ENCODE measurements at places on chromosomes 4 and X.

- DNase-seq = no peak
Measured at GRCh38 chr4:164847967-164848649, 28.9 kb upstream of the APELA start.

DNA sequence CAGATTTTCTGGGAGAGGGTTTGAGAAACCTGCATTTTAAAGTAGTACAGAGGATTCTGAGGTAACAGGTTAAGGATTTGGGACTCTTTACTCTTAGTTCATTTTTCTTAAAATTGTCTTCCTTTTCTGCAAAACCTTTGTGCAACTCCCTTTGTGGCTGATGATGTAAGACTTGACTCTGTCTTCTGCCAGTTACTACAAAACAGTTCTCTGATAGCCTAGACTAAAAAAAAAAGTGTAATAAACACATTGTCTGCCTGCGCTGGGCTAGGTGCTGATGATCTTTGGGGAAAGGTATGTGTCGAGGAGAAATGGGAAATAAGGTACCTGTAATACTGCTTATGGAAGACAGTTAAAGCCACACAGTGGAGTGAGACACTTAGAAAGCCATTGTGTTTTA, 28.7 kb downstream of the IL13RA1 start:
- no peak for DNase-seq

DNA sequence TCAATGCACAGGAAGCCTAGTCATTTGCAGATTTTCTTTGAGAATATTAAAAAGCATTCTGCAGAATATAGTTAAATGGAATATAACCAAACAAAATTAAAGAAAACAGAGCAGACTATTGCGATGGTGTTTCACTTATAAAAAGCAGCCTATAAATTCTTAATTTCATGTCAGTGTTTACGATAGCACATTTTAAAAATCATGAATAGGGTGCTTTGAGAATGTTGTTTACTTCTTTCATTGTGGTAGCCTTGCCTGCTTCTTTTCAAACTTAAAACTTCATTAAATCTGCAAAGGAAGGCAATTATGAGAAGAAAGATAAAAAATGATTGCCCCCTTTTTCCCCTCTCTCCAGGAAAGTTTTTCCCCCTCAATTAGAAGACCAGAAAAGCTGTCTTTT, 748.6 kb downstream of the CCSER1 start:
- no peak for DNase-seq

GRCh38 chr4:109559625-109559982, 442 bp upstream of the MCUB start:
- DNase-seq = peak; percentile 33

- DNase-seq = no peak
Measured at GRCh38 chr4:1206299-1207156, 34.1 kb upstream of the SPON2 start.

GRCh38 chr4:95428291-95429070, 120.3 kb downstream of the UNC5C start:
- no peak for DNase-seq

DNA sequence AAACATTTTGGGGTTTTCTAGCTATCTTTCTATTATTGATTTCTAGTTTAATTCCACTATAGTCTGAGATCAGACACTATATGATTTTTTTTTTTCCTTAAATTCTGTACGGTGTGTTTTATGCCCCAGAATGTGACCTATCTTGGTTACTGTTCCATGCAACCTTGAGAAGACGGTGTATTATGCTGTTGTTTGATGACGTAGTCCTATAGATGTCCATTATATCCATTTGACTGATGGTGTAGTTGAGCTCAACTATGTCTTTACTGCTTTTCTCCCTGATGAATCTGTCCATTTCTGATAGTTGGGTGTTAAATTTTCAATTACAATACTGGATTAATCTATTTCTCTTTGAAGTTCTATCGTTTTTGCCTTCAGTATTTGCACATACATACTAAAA, 212.5 kb downstream of the NDST4 start:
- no peak for DNase-seq

GRCh38 chr4:136838607-136839006, 693.7 kb downstream of the PCDH18 start:
- no peak for DNase-seq

DNA sequence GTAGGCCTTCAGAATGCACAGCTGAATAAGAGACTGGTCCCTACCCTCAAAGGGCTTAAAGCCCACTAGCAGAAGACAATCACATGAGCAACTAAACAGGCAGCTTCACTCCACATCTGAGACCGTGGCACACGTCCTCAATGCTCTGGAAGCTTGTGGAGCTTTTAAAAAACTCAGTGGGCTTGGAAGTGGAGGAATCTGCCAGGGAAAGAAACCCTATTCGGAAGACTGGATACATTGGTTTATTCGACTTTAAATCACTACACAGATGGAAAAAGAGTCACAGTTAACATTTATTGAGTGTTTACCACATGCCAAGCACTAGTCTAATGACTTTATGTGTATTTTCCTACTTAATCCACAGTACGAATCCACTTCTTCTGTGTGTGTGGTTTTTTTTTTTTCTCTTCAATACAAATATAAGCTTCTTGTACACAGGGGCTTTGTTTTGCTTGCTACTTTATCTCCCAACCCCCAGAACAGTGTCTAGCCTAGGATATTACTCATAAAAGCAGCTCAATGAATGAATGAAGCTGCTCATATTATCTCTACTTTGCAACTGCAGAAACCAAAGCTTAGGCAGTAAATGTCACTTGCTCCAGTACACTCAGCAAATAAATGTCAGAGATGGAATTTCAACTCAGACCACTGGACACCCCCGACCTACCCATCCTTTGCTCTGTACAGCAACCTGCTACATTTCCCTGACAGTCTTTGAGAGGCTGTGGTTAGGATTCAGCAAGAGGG, 137.7 kb downstream of the LDB2 start:
- no peak for DNase-seq

- DNase-seq = no peak
Measured at GRCh38 chr4:84914686-84915395, 51.6 kb downstream of the WDFY3 start.

DNA sequence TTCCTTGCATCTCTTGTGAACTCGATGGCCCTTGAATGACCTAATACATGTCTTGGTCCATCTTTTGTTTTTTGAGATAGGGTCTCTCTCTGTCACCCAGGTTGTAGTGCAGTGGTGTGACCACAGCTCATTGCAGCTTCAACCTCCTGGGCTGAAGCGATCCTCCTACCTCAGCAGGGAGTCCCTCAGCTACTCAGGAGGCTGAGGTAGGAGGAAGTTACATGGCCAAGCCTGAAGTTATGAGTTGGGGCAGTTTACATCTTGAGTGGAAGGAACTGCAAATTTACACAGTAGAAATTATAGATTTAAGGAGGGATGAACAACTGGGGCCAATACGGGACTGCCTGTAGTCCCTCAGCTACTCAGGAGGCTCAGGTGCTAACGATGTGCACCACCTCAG, 97.2 kb upstream of the METTL14 start:
- no peak for DNase-seq

DNA sequence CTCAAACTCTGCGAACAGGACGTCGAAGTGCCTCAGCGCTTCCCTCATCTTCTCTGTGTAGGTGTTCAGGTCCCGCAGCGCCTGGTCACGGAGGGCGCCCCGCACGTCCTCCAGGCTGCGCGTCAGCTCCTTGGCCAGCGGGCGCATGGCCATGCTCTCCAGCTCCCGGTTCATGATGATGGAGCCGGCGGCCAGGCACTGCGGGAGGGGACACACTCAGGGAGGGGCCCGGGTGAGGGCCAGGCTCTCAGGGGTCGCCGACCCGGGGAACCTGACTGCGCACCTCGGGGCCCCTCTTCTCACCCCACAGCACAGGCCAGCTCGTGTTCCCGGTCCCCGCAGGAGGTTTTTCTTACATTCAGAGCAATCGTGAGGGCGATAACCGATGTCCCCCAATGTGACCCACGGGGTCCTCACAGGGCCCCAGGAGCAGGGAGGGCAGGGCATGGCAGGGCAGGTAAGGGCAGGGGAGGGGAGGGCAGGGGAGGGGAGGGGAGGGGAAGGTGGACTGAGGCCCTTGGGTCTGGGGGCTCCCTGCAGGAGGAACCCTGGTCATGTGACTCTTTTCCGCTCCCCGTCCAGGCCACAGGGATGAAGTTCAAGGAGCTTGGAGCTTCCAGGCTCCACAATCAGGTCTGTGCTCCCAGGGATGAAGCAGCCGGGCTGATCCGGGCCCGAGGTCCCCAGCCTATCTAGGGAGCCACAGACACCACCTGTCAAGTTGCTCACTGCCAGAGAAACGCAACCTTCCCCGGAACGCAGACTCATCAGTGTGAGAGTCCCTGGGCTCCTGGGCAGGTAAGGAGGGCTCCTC, 77.8 kb upstream of the MXD4 start:
- no peak for DNase-seq

GRCh38 chr4:24476282-24476681, 108.1 kb downstream of the DHX15 start:
- DNase-seq = no peak

DNA sequence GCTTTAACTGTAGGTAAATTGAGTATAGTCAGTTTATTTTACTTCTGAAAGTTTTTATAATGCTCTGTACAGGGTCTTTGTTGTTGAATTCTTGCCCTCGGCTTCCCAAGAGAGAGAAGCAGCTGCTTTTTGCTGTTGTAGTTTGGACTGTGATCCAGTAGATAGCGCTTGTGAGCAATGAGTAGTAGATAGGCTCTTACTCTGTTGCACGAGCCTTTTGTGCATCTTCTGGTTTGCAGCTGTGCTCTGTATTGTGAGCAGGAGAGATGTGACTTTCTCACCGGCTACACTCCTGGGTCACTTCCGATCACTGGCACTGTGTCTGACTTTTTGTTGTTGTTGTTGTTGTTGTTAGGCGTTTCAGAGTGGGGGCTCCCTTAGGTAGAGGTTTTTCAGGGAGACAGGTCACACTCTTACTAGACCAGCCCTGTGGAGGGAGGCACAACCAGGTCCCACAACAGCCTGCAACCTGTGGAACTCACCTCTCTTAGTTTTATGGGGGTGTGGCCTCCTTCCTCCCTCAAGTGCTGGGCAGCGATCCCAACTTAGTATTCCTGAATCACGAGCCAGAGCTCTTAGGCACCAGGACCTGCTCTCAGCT, 822.1 kb upstream of the GALNTL6 start:
- DNase-seq = no peak

GRCh38 chrX:489820-490219, 103.1 kb upstream of the PPP2R3B start:
- DNase-seq = no peak

DNA sequence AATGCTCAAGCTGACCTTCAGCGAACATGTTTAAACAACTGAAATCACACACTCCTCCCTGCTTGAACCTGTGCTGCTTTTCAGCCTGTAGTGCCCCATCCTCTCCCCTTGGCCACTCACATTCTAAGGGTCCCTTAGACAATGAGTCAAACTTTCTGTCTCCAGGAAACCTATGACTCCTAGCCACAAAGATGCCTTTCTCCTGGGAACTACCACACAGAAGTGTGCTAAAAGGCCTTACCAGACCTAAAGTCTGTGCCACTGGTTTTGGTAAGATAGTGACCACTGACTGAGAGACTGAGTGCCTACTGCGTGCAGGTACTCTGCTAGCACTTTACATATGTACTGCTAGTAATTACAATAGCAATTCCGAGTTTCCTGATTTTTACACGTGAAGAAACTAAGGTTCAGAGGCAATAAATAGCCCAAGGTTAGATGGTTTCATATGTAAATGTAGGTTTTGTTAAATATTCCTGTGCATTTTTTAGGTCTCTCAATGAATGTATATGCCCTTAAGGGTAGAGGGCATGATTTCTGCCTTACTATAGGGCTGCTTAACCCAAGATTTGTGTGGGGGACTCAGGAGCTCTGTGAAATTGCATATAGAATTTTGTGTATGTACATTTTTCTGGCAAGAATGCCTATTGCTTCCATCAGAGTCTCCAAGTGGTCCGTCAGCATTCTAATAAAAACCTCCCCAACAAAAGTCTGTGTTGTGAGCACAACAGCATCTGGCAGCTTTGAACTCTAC, 71.1 kb downstream of the NSG1 start:
- DNase-seq = no peak

- DNase-seq = no peak
Measured at GRCh38 chrX:21955403-21956189, 15.1 kb downstream of the SMS start.

- no peak for DNase-seq
Measured at GRCh38 chr4:82954212-82954611, 53.7 kb downstream of the THAP9 start.

DNA sequence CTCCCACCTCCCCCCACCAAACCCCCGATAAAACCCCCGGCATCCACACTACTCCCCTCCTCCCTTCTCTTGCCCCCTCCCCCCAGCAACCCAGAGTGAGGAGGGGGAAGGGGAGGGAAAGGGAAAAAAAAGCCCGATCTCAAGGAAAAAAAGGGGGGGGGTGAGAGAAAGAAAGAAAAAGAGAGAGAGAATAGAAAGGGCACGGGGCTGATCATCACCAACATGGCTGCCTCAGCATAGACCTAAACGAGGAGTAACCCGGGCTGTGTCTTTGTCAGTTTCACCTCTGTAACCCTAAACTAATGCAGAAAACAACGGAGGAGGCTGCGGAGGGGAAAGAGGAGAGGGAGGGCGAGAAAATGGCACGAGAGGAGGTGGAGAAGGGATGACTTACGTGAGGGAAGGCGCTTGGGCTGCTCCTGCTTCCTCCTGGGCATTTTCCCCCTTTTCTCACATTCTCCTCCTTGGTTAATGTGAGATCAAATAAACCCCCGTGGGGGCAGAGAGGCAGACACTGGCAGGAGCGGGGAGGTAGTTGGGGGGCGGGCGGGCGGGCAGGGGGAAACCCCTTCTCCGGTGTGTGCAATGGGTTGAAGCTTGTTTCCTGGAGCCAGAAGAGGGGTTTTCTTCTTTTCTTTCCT, 532 bp downstream of the ZNF827 start:
- no peak for DNase-seq

DNA sequence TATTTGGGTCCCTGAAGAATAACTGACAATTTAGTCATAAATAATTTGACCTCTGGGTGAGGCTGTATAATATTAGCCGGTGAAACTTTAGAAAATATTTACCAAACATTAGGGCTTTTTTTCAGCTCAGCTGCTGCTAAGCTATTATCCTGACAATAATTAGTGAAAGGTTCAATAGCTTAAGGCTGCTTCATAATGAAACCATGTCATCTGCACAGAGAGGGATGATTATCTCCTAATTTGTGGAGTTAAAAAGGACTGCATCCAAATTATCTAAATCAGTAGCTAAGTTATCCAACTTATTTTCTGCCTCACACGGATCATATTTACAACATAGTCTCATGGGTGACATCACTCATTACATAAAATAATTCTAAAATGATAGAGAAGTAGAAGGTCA, 1249.8 kb downstream of the RAPGEF2 start:
- DNase-seq = no peak

- no peak for DNase-seq
Measured at GRCh38 chr4:181956512-181956911, 286.7 kb upstream of the TENM3 start.

GRCh38 chr4:15910155-15910940, 28.2 kb downstream of the FGFBP1 start:
- no peak for DNase-seq

All from stimulated activated CD4-positive, alpha-beta T cell treated with anti-CD3 and anti-CD28 coated beads, Interleukin-15, amount 100 ng/mL, for 1 hour (primary cell).